ENCODE measurements at places on chromosomes 6 and 20.

DNA sequence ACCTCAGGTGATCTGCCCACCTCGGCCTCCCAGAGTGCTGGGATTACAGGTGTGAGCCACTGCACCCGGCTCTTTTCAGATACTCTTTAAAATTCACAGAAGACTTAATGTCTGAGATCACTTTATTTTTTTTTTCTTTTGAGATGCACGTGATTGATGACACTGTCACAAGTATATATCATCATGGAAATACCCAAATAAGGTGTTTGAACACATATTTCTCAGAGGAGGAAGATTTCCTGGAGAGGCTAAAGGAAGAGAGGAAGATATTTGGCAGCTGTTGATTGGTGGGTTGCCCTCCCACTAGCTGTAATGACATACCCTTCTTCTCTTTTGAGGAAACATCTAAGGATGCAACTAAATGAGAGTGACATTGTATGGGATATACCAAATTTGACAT, 225.9 kb upstream of the CITED2 start:
- DNase-seq: no peak
- H3K27ac ChIP-seq: no peak overlapping the region
- no peaks in the 10 kb centered on the region for H3K36me3 ChIP-seq
- H3K4me3 ChIP-seq: no peak overlapping the region
- no peaks in the 10 kb centered on the region for H3K27me3 ChIP-seq

- no peak overlapping the region for H3K27ac ChIP-seq
- DNase-seq: no peak
- H3K4me3 ChIP-seq: no peak overlapping the region
- H3K4me1 ChIP-seq: no peaks in the 10 kb centered on the region
- H3K27me3 ChIP-seq: no peaks in the 10 kb centered on the region
Observed at GRCh38 chr6:107534571-107535141, 44.7 kb downstream of the SOBP start.

DNA sequence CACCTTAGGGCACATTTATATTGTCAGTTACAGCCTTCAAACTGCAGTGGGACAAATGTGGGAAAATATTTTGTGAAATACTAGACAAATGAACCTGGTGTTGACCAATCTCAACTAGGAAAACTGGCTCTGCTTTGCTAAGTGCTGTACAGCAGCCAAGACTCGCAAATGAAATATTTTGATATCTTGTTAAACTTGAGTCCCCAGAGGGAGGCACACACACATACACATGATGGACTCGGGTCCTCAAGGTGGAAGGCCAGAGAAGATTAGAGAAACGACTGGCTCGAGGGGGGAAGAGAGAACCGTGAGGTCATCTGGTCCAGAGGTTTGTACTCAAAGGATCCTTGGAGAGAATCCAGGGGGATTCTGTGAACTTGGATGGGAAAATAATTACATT, 67.3 kb upstream of the JAG1 start:
- H3K4me3 ChIP-seq: no peak overlapping the region
- no peak for DNase-seq
- peaks cover 25% of the 10 kb centered on the region for H3K4me1 ChIP-seq
- no peaks in the 10 kb centered on the region for H3K36me3 ChIP-seq
- H3K27me3 ChIP-seq: no peaks in the 10 kb centered on the region

DNA sequence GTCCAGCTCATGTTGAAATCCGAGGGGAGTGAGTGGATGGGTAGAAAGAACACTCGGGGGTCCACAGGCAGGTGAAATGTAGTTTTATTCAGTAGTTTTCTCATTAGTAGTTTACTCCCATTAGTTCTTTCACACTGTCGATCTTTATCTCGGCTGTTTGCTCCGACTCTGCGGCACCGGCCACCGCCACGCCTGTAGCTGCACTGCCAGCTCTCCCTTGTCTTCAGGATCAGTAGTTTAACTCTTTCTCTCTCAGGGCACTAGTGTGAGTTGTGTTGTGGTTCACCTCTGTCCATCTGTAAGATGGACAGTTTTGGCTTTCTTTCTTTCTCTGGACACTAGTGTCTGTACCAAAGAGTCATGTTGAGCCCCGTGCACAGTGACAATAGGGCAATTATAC, 195.7 kb downstream of the LMBRD1 start:
- DNase-seq: no peak
- no peaks in the 10 kb centered on the region for H3K27me3 ChIP-seq
- H3K4me3 ChIP-seq: no peak overlapping the region
- no peak overlapping the region for H3K27ac ChIP-seq
- H3K4me1 ChIP-seq: peaks cover 19% of the 10 kb centered on the region

DNA sequence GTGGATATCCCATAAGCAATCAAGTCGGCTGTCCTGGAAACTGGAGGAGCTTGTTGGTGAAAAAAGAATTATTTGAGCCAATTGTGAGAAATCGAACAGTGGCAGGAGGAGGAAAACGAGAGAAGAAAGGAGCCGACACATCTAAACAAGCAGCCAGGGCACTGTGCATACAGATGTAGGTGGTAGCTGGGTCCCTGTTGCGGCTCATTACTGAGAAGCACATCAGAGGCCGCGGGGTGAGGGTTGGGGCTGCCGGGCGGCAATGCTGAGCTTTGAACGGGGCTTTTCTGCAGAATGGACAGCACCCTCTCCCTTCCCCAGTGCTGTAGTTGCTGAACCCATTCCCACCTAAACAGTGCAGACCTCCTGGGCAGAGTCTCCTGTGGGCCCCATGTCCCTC, 4.1 kb upstream of the LEMD2 start:
- H3K27me3 ChIP-seq: no peaks in the 10 kb centered on the region
- peaks cover 10% of the 10 kb centered on the region for H3K4me1 ChIP-seq
- H3K4me3 ChIP-seq: no peak overlapping the region
- H3K27ac ChIP-seq: no peak overlapping the region
- no peaks in the 10 kb centered on the region for H3K36me3 ChIP-seq
- DNase-seq: no peak

DNA sequence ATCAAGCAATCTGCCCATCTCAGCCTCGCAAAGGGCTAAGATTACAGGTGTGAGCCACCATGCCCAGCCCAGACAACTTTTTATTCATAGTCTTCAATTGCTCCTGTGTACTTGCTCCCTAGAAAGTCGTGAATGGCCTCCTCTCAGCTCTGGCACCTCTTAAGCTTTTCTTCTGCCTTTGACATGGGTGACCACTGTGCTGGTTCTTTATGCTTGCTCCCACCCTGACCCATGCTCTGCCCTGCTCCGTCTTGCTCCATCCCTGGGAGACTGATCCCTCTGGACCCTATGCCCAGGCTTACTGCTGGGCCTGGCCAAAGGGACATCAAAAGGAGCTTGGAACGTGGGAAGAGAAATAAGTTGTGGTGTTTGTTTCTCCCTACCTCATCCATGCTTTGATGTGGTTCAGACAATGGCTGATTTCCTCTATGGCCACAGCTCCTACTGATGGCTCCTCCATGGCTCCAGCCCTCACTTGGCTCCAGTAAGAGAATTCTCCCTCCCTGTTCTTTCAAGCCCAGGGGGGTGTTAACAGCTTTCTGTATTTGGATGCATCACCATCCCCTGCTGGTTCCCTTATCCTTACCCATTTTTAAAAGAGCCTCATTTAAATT, 7.7 kb upstream of the TREM2 start:
- H3K4me3 ChIP-seq: no peak overlapping the region
- no peaks in the 10 kb centered on the region for H3K36me3 ChIP-seq
- H3K27ac ChIP-seq: no peak overlapping the region
- no peak for DNase-seq
